HepG2 (cell line): ENCODE measurements at places on chromosomes 4 and X. TPM values are rescaled to one million over a fixed set of nuclear protein-coding genes. Genes with fewer than 3 reads are reported as not detected.

DNA sequence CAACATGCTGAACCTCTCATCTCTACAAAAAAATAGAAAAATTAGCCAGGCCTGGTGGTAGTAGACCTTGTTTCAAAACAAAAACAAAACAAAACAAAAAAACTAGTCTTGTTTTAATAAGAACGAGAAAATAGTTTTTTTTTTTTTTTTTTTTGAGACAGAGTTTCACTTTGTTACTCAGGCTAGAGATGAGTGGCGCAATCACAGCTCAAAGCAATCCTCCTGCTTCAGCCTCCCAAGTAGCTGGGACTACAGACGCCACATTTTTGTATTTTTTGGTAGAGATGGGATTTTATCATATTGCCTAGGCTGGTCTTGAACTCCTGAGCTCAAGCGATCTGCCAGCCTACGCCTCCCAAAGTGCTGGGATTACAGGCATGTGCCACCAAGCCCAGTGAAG lies 47.7 kb upstream of the UGDH start:
- peaks cover 4% of the 10 kb centered on the region for H3K4me1 ChIP-seq
- no peak for DNase-seq
- H3K4me3 ChIP-seq, result no peak overlapping the region
- no peaks in the 10 kb centered on the region for H3K36me3 ChIP-seq
- H3K27ac ChIP-seq, result no peak overlapping the region

DNA sequence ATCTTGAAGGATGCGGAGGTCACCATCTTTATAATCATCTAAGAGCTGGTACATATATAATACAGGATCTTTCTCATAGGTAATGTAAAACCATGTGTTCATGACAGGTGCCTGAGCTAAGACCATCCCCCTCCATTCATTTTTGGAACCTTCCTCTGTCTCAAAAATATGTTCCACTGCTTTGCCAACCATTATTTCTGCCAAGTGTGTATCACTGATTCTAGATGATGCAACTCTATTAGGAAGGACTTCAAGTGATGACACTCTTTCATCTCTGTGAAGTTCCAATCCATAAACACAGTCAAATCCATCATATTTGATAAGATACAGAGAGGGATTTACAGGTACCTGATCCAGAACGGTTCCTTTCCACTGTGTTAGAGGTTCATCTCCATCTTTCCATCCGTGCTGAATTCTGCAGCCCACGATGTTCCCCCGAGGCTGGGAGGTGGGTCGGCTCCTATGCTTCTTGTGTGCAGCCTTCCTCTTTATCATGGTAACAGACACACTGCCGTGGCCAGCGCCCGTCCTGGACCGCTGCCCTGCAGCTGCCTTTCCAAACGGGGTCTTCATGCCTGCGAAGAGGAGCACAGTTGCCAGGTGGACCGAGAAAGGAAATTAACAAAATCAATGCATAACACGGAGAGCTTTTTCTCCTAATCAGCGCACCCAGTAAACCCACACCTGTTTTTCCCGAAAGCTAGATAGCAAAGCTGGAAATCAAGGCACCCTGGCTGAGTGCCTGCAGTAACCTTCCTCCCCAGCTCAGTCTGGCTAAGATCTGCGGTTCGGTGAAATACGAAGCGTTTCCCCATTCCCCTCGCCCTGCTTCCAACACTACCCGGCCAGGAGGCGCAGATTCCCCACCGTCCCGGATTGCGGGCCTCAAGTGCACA lies 718 bp downstream of the SPIN3 start:
- DNase-seq, result no peak
- H3K27me3 ChIP-seq, result no peaks in the 10 kb centered on the region
- peak overlapping the region; percentile 85 for H3K4me3 ChIP-seq
- H3K36me3 ChIP-seq, result no peaks in the 10 kb centered on the region
- peak overlapping the region; percentile 83 for H3K27ac ChIP-seq
- H3K4me1 ChIP-seq, result peaks cover 26% of the 10 kb centered on the region

- no peaks in the 10 kb centered on the region for H3K27me3 ChIP-seq
- no peak for DNase-seq
- H3K36me3 ChIP-seq, result no peaks in the 10 kb centered on the region
- H3K27ac ChIP-seq, result no peak overlapping the region
- no peaks in the 10 kb centered on the region for H3K4me1 ChIP-seq
These were observed 40.4 kb upstream of the INTS6L start for GRCh38 chrX:135480076-135480475.

GRCh38 chr4:4481399-4481994 lies 60.4 kb downstream of the STX18 start:
- no peak overlapping the region for H3K27ac ChIP-seq
- H3K36me3 ChIP-seq, result no peaks in the 10 kb centered on the region; the same call in 2 of the 3 replicates
- peaks cover 38% of the 10 kb centered on the region for H3K4me1 ChIP-seq
- no peaks in the 10 kb centered on the region for H3K27me3 ChIP-seq

- no peaks in the 10 kb centered on the region for H3K4me1 ChIP-seq
- no peak for DNase-seq
- H3K27ac ChIP-seq, result no peak overlapping the region
- H3K36me3 ChIP-seq, result no peaks in the 10 kb centered on the region
- no peaks in the 10 kb centered on the region for H3K27me3 ChIP-seq
- H3K4me3 ChIP-seq, result no peak overlapping the region
These were observed 201.0 kb upstream of the MAMLD1 start for GRCh38 chrX:150162141-150162540.

GPR119 gene
- total RNA-seq, result 2.2 and 2.6 TPM in 2 replicates

DDX53 gene
- not detected in 2 replicates for total RNA-seq

ANXA3 gene
- total RNA-seq, result 6.5 and 8.2 TPM in 2 replicates

ZDHHC15 gene
- total RNA-seq, result not detected in 2 replicates
